ENCODE measurements at places on chromosomes 1 and 21.

DNA sequence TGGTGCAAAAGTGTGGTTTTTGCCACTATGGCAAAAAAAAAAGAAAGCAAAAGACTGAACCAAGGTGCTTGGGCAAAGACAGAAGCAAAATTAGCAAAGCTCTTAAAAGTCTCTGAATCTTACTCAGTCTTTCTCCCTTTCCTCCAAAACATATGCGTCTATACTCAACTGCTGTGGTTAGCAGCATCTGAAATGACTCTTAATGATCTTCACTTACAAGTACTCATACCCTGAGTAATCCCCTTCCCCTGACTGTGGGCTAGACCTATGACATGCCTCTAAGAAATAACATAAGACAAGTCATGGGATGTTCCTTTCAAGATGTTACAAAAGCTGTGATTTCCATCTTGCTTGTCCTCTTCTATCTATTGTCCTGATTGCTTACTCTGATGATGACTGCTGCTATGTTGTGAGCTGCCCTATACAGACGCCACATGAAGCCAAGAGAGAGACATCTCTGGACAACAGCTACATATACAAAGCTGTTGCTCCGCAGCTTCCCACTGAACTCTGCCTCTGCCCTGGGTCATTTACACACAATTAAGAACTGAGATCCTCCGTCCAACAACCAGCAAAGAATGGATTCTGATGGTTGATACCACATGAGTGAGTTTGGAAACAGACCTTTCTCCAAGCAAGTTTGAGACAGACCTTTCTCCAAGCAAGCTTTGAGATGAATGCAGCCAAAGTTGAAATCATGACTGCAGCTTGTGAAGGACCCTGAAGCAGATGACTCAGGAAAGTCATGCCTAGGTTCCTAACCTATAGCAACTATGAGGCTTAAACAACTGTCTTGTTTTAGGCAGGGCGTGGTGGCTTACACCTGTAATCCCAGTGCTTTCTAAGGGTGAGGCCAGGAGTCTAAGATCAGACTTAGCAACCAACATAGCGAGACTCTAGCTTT lies 55.2 kb downstream of the PUM1 start:
- DNase-seq, result peak; percentile 35

DNA sequence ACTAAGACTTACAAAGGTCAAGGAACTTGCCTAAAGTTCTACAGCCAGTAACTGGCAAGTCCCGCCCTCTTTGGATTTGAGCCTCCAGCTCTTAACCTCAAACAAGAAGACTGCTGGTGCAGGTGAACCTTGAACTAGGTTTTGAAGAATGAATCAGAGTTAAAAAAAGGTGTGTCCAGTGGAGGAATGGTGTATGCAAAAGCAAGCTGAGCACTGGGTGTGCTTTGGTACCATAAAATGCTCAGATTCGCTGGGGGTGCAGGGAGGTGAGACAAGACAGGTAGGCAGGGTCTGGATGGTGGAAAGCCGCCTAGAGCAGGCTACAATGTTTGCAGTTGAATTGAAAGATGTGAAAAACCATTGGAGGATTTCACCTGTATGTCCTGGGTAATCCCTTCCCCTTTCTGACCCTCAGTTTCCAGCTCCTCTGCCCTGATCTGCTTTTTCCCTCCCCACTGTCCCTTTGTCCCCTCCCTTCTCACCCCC lies 39.8 kb downstream of the FOXD2 start:
- no peak for DNase-seq

GRCh38 chr1:60727552-60727951 lies 354.8 kb upstream of the NFIA start:
- DNase-seq, result peak; percentile 10

- DNase-seq, result no peak
Measured at GRCh38 chr1:107894605-107895004, 70.4 kb downstream of the VAV3 start.

- DNase-seq, result no peak
Measured at GRCh38 chr1:58571616-58572015, 5.4 kb downstream of the TACSTD2 start.

DNA sequence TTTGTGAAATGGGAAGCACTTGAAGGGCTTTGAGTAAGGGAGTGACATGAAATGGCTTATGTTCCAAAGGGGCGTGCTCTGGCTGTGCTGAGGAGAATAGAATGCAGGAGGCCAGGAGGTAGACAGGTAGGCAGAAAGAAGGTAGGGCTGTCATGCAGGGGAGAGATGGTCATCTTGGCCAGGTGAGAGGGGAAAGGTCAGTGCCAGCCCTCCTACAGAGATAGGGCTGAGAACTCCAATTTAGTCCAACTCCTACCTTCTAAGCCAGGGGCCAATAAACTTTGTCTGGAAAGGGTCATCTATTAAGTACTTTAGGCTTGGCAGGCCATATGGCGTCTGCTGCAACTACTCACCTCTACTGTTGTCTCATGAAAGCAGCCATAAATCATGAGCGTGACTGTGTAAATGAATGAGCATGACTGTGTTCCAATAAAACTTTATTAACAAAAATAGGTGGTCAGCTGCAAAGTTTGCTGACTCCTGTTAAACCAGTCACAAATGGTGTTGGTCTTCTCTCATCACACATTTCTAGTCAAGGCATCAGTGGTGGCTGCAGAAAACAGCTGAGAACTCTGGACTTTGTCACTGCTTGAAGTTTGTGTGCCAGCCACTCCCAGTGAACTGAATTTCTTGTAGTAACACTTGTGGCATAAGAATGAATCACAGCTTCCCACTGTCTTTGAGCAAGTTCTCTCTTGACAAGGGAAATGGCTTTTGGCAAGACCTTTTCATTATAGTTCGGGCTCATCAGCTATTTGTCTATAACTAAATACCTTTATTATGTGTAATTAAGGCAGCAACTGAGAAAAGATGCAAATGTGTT lies 32.0 kb upstream of the CD2 start:
- DNase-seq, result no peak

DNA sequence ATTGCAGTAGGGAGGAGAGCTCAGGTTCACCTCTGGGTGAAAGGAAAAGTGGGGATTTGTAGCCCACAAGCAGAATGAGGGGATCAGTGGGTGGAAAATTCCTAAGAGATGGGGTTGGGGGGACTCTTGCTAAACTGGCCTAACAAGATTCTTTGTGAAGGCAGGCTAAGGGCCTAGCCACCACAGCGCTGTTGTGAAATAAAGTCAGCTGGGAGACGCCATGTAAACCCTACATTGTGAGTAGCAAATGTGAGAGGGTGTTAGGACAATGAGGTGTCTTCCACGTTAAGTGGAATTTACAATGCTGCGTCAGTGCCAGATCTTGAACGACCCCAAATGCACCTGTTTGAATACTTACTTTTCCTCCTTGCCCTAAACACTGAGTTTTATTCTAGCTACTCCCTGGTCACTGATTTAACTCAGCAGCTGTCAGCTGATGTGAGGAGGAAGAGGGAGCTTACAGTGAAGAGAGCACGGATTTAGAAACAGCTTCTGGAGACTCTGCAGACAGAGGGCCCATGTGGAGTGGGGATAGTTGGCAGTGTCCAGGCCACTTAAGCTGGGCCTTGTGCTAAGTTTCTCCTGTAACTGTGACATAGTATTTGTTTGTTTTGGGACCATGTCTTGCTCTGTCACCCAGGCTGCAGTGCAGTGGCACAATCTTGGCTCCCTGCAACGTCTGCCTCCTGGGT lies 17.3 kb downstream of the PDPN start:
- no peak for DNase-seq

DNA sequence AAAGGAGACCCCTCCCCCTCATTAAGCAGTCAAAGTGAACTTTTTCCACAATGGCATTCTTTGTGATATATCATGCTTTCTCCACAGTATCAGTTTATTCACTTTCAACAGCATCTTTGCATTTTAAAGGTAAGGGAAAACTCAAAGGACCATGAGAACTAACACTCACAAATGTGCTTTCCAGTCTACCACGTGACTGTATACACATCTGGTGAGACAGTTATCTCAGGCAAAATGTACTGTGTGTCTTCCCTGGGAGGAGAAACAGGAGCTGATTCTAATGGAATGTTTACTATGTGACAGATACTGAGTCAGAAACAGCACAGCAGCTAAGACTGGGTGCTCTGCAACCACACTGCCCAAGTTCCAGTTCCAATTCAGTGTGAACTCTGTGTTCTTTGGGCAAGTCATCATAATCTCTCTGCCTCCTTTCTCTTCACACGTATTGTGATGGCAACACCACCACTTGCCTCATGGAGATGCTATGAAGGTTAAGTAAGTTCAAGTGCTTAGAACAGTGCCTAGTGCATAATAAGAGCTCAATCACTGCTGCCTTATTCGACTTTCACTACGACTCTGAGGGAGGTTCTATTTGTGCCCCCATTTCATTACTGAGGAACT lies 79.0 kb downstream of the SLC45A1 start:
- peak; percentile 92 for DNase-seq

DNA sequence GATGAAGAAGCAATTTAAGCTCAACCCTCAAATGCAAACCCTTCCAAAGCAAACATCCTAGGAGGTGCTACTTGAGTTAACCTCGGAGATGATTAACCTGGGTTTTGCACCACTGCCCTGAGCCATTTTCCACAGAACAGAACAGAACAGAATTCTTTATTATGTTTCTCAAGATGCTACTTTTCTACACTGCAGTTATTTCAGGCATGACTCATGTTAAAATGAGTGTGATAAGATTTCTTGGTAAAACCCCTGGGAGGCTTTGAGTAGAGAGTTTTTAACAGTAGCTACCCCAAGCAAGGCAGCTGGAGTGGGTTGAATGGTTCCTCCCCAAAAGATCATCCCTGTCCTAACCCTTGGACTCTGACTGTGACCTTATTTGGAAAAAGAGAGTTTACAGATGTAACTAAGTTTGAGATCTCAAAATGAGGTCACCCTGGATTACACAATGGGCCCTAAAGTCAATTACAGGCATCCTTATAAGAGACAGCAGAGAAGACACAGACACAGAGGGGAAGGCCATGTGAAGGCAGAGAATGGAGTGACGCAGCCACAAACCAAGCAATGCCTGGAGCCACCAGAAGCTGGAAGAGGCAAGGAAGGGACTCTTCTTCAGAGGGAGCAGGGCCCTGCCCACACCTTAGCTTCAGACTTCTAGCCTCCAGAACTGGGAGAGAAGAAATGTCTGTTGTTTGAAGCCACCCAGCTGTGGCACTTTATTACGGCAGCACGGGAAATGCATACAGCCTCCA lies 153.4 kb downstream of the ETS2 start:
- DNase-seq, result peak; percentile 87

- no peak for DNase-seq
Measured at GRCh38 chr1:36467700-36468455, 3.7 kb upstream of the MRPS15 start.

GRCh38 chr1:150551051-150551783 lies 2.0 kb downstream of the ADAMTSL4 start:
- DNase-seq, result no peak

DNA sequence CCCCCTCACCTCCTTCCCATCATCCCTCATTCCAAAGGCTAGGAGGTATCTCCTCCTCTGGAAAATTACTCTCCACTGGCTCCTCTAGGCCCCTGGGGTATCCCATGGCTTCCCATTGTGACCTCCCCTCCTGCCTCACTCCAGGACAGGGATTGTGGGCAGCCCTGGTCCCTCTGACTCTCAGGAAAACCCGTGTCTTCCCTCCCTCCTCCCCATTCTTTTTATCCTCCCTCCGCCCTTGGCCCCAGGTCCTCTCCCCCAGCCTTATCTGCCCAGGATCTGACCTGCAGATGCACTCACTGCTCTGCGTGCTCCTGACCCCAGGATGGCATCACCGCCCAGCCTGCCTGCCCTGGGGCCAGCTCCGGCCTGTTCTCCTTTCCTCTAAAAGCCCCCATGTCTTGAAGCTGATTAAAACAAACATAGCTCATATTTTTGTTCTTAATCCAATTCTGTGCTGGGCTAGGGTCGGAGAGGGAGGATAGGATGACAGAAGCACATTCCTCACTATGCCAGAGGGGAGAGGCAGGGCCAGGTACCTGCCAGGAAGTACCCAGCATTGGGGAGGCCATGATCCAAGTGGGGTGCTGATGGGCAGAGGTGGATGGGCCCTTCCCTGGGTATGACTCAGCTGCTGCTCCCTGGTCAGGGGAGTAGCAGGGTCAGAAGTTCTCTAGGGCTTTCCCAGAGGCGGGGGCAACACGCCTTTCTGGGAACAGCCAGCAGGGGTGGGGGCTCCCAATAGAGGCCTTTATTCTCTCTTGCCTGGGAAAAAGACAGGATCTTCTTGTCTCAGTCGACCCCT lies 13.8 kb upstream of the UBL4B start:
- no peak for DNase-seq

GRCh38 chr1:201350884-201351283 lies 26.6 kb downstream of the TNNT2 start:
- DNase-seq, result no peak

- DNase-seq, result no peak
Measured at GRCh38 chr1:86224651-86225310, 68.2 kb upstream of the COL24A1 start.

GRCh38 chr1:57238233-57238781 lies 185.6 kb downstream of the DAB1 start:
- DNase-seq, result no peak

DNA sequence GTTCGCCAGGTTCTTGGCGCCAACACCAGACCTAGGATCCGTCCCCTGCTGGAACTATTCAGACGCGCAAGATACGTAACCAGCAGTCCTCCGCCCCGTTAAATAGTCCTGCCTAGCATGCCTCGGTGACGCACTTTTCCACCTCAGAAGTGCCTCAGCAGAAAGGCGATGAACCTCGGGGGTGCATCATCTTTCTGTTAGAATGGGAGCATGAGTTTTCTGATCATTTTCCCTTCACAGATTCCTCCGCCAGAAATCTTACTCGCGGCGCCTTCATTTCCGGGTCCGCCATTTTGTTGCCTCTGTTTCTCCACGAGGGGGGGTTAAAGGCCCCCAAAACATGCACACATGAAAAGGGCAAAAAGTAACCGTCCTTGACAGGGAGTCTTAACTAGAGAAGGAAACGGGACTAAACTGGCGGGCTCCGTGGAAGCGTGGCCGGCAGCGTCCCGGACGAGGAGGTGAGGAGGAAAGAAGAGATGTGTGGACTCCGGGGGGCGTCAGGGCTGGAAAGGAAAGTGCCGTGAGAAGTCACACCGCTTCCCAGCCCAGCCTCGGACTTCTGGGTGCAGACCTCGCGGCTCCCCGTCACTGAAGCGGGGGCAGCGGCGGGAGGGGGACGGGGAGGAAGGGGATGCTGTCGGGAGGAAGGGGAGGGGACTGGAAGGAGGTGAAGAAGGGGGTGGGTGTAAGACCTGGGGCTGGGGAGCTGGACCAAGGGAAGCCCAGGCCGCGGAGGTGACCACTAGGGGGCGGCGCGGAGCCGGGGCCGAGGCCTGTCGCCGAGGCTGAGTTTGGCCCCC lies at the start of gene GABPB2:
GABPB2 (plus strand) TSS at position 288 of the 803 bp plus-strand sequence. CDS start 17,429 bp downstream, outside the sequence.
- peak; percentile 54 for DNase-seq

DNA sequence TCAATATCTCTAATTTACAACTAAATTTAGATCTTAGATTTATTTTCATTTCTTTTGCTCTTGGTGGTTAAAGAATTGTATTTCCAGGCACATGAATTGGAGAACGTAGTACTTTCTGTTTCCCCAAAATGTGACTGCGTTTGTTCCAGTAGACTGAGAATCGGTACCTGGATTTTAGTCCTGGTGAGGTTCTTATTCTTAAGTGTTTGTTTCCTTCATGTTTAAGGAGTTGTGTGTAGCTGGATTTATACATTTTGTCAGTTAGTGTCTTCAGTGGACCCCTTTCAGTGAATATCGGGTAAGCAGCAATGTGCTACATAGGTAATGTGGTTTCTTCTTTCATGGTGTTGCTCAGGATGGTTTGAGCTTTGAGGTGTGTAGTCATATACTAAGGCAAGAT lies 6.8 kb downstream of the MIER1 start:
- no peak for DNase-seq
